Lower lobe of right lung (tissue), 2 donors: ENCODE measurements at places on chromosomes 12 and 14. TPM values are rescaled to one million over a fixed set of nuclear protein-coding genes. Genes with fewer than 3 reads are reported as not detected.

DNA sequence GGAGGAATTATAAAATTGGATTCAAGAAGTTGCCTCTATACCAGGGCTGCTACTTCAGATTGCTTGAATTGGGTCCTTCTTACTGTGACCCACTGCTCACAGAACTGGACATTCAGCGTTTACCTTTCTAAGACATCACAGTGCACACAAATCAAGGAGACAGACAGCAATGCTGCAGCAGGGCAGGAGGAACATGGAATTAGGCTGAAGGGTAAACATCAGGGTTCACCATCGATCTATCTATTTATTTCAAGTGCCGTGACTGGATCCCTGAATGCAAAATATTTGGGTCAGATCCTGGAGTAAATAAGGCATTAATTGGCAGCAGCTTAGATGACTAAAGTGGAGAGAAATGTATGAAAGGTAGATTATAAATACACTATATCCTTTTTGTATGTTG lies 76.9 kb upstream of the HMGA2 start:
- H3K36me3 ChIP-seq: no peaks in the 10 kb centered on the region
- H3K4me3 ChIP-seq: no peak overlapping the region
- no peaks in the 10 kb centered on the region for H3K4me1 ChIP-seq
- peaks cover 32% of the 10 kb centered on the region for H3K27me3 ChIP-seq

- peaks cover 95% of the 10 kb centered on the region for H3K4me1 ChIP-seq
- no peak for DNase-seq
- H3K27ac ChIP-seq: peak overlapping the region; percentile 69
- no peaks in the 10 kb centered on the region for H3K27me3 ChIP-seq
Observed at GRCh38 chr12:120241561-120242274, 23.8 kb downstream of the PXN start.

DNA sequence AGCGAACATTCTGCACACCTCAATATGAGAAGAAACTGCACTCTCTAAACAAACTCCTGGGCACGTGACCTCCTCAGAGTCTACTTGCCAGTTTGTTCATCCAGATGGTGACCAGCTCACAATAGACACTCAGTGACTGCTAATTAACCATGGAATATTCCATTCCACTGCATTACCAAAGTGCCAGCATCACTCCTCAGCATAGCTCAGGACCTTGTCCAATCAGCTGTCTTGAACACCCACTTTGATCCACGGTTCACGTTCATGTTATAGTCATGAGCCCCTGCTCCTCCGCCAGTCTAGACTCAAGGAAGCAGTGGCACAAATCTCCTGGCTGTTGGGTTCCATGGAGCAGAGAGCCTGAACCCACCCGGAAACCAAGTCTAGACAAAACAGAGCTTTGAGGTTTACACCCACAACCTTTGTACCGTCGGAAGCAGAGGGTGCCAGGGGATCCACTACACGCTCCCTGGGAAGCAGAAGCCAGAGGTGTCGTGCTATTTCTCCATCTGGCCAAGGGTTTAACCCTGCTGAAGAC lies 285.3 kb downstream of the ZFP36L1 start:
- no peak for DNase-seq
- no peak overlapping the region for H3K4me3 ChIP-seq
- no peaks in the 10 kb centered on the region for H3K36me3 ChIP-seq
- peaks cover 49% of the 10 kb centered on the region for H3K4me1 ChIP-seq

RTL1 gene
- not detected for total RNA-seq

DNA sequence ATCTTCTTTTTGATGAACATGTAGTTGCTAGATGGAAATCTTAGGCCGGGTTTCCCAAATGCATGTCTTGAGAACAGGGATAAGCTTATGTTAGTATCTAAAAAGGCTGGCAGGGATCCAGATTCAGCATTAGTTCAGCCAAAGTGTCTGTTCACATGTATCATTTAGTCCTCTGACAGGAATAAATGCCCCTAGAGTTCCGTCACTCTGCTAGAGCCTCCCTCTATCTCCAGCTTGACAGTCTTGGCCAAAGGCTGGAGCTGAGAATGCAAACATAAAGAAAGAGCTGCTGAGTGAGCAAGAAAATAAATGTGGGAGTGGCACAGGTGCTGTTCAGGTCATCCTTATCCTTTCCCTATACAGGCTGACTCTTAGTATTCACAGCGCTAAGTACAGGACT lies 13.8 kb upstream of the NELL2 start:
- H3K27me3 ChIP-seq: no peaks in the 10 kb centered on the region
- no peak for DNase-seq
- H3K36me3 ChIP-seq: no peaks in the 10 kb centered on the region
- H3K4me1 ChIP-seq: no peaks in the 10 kb centered on the region

- peak overlapping the region; percentile 64 for H3K4me3 ChIP-seq
- peaks cover 37% of the 10 kb centered on the region for H3K4me1 ChIP-seq
- peak overlapping the region; percentile 97 for H3K27ac ChIP-seq
- DNase-seq: peak; percentile 92
- no peaks in the 10 kb centered on the region for H3K27me3 ChIP-seq
Observed at GRCh38 chr12:49233842-49234526, 30.9 kb upstream of the TUBA1C start.

- DNase-seq: no peak
- peaks cover 31% of the 10 kb centered on the region for H3K4me1 ChIP-seq
- H3K27me3 ChIP-seq: no peaks in the 10 kb centered on the region
Observed at GRCh38 chr12:117188961-117189724, 1.1 kb downstream of the FBXO21 start.

CCDC38 gene
- 0.24 TPM for total RNA-seq

DNA sequence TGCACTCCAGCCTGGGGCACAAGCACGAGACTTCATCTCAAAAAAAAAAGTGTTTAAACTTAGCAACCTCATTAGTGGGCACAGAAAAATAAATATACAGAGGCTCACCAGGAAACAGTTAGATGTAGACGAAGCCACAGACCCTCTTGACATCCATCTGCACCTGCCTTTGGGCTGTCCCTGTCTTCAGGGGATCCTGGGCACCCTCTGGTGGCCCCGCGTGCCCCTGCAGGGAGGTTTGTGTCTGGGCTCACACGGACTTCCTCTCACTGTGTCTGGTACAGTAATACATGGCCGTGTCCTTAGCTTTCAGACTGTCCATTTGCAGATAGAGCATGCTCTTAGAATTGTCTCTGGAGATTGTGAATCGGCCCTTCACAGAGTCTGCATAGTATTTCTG lies 916.5 kb downstream of the TMEM121 start:
- no peaks in the 10 kb centered on the region for H3K36me3 ChIP-seq
- DNase-seq: no peak
- no peak overlapping the region for H3K4me3 ChIP-seq
- H3K4me1 ChIP-seq: no peaks in the 10 kb centered on the region
- peaks cover 20% of the 10 kb centered on the region for H3K27me3 ChIP-seq

- DNase-seq: no peak
- no peak overlapping the region for H3K27ac ChIP-seq
- peaks cover 12% of the 10 kb centered on the region for H3K4me1 ChIP-seq
- peaks cover 18% of the 10 kb centered on the region for H3K36me3 ChIP-seq
- no peak overlapping the region for H3K4me3 ChIP-seq
Observed at GRCh38 chr14:101862711-101863110, 101.2 kb downstream of the PPP2R5C start.

ACVRL1 gene
- total RNA-seq: 242 TPM

DNA sequence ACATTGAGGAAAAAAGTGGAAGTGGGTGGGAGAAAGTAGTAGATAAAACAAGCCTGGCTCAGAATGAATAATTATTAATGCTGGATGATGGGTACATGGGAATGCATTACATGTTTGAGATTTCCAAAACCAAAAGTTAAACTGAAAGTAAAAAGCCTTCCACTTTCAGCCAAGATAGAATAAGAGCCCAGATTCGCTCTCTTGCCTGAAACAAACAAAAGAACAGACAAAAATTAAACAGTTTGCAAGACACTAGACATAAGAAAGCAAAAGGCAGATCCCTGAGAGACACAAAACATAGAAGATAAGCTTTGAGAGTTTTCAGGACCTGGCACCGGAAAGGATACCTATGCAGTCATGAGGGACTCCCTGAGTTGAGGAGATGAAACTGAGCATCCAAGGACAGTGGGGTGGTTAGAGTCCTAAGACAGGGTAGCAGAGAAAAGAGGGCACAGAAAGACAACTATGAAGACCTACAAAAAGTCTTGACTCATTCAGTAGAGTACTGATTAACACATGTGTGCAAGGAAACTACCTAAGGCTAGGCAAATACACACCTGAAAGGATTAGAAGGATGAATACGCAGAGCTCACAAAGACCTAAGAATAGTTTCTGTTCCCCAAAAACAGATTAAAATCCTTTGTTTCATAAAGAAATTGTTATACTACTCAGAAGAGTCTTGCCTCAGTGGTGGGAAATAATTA lies 54.1 kb downstream of the CEP83 start:
- no peaks in the 10 kb centered on the region for H3K36me3 ChIP-seq
- H3K4me3 ChIP-seq: peak overlapping the region; percentile 29
- H3K27ac ChIP-seq: no peak overlapping the region
- no peaks in the 10 kb centered on the region for H3K4me1 ChIP-seq
- DNase-seq: no peak
- no peaks in the 10 kb centered on the region for H3K27me3 ChIP-seq

GRCh38 chr14:84959851-84960520 lies 570.0 kb upstream of the FLRT2 start:
- DNase-seq: no peak
- H3K4me3 ChIP-seq: no peak overlapping the region
- H3K27ac ChIP-seq: no peak overlapping the region
- H3K36me3 ChIP-seq: no peaks in the 10 kb centered on the region
- no peaks in the 10 kb centered on the region for H3K4me1 ChIP-seq
- H3K27me3 ChIP-seq: no peaks in the 10 kb centered on the region

LUM gene
- 227 TPM for total RNA-seq

CD4 gene
- 80.3 TPM for total RNA-seq

GRCh38 chr14:30242744-30243143 lies 315.1 kb upstream of the PRKD1 start:
- H3K27ac ChIP-seq: no peak overlapping the region
- DNase-seq: no peak
- H3K27me3 ChIP-seq: no peaks in the 10 kb centered on the region
- H3K36me3 ChIP-seq: no peaks in the 10 kb centered on the region
- no peak overlapping the region for H3K4me3 ChIP-seq

DNA sequence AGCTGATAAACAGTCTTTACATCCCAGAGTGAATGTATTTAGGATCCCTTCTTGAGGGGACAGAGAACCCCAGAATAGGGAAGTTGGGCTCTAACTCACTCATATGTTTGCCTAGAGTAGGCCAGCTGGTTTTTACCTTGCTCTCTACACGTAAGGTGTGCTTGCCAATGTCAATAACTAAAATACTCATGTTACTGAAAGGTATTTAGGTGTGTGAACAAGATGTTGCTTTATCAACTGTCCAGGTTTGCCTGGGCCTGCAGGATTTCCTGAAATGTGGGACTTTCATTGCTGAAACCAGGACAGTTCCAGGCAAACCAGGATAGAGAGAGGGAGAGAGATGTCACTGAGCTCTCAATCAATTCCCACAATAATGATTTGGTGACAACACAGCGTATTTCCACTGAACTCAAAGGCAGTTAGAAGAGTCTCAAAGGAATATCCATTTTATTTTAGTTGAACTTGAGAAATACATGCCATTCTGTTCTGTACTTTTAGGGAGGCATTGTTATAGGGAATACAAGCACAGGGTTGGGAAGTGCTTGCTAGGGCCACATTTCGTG lies 171.7 kb downstream of the NRXN3 start:
- DNase-seq: no peak
- no peaks in the 10 kb centered on the region for H3K27me3 ChIP-seq
- no peak overlapping the region for H3K4me3 ChIP-seq

DNA sequence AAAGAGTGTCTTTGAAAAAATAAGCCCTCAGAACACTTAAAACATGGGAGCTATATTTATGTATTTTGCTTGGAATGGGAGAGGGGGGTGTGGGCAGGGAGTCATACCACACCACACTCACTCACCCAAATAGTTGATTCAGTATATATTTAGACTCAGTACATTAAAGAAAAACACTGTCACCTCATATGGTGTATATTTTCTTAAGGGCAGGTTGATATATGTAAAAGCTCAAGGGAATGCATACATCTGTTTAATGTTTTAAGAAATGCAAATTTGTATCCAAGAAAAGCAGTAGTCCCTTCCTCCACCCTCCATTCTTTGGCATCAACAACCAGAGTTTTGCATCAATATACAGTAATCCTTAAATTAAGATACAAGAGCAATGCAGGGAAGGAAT lies 1.4 kb downstream of the NFYB start:
- H3K4me1 ChIP-seq: peaks cover 59% of the 10 kb centered on the region
- H3K4me3 ChIP-seq: peak overlapping the region; percentile 85
- no peak for DNase-seq

PKP2 gene
- total RNA-seq: 3.0 TPM

DNA sequence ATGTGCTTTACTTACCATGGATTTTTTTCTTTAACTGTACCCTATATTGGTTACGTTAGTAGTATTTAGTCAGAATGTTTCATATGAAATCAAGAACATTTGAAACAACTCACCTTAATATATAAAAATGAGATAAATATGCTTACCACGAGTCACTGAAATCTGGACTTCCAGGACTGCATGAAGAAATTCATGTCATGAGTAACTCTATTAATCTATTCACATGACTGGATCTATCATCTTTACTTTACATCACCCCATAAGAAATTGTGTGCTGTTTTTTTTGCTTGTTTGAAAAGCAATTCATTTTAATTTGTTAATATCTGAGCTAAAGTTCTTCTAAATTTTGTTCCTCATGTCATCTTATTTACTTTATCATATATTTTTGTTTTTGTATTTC lies 5.2 kb downstream of the EPYC start:
- H3K27ac ChIP-seq: no peak overlapping the region
- no peak for DNase-seq
- no peaks in the 10 kb centered on the region for H3K36me3 ChIP-seq
- no peaks in the 10 kb centered on the region for H3K4me1 ChIP-seq
- H3K27me3 ChIP-seq: no peaks in the 10 kb centered on the region
- no peak overlapping the region for H3K4me3 ChIP-seq

OR6C70 gene
- not detected for total RNA-seq

CHGA gene
- total RNA-seq: 0.71 TPM

DNA sequence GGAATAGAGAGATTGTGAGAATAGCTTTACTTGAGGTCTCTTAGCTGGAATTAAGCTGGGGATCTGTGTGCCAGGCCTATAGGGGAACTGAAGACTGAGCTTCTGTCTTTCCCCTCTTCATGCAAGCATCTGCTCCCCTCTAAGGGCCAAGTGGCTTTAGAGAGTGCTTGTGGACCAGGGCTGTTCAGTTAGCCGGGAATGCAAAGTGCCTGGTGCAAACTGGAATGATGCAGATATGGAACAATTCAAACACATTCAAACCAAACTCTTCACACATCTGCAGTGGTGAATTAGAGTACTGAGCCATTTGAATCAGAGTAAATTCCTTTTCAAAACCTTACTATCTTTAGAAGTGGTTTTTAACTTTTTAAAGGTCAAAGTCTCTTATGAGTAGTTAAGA lies 99.0 kb downstream of the LIN7A start:
- H3K4me3 ChIP-seq: no peak overlapping the region
- H3K4me1 ChIP-seq: peaks cover 4% of the 10 kb centered on the region
- no peak for DNase-seq

SSTR1 gene
- 8.7 TPM for total RNA-seq

GRCh38 chr14:92638266-92638665 lies 110.2 kb downstream of the LGMN start:
- H3K4me3 ChIP-seq: no peak overlapping the region
- H3K27ac ChIP-seq: no peak overlapping the region
- DNase-seq: no peak
- H3K4me1 ChIP-seq: peaks cover 3% of the 10 kb centered on the region

IL22 gene
- total RNA-seq: not detected

PZP gene
- 2.7 TPM for total RNA-seq
